Stimulated activated CD8-positive, alpha-beta memory T cell treated with anti-CD3 and anti-CD28 coated beads, Interleukin-4, amount 100 ng/mL, for 1 hour (primary cell): ENCODE measurements at places on chromosomes 5 and 9.

- DNase-seq: no peak
Observed at GRCh38 chr9:93996863-93997262, 41.7 kb upstream of the BARX1 start.

GRCh38 chr5:159827861-159828260, 88.4 kb upstream of the ADRA1B start:
- DNase-seq: no peak

DNA sequence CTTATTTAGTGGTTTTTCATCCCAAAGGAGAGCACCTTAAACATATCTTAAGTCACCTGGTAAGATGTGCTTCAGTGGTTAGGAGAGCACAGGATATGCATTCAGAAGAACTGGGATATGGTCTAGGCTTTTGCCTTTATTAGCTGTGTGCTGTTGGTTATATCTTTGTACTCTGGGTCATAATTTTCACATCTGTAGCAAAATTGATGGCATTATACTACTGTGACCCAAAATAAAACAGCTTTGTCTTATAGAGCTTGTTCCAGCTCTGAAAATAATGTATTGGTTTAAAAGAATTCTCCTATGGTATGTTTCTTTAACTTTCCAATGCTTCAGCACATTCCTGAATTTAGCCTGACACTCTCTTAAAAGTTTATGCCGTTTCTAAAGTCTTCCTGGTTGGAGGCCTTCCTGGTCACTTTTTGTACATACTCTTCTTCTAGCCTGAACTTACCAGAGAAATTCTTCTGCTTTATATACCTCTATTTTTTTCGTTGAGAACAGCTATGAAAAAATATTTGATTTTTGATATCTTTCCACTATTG, 337.1 kb upstream of the MPDZ start:
- no peak for DNase-seq

DNA sequence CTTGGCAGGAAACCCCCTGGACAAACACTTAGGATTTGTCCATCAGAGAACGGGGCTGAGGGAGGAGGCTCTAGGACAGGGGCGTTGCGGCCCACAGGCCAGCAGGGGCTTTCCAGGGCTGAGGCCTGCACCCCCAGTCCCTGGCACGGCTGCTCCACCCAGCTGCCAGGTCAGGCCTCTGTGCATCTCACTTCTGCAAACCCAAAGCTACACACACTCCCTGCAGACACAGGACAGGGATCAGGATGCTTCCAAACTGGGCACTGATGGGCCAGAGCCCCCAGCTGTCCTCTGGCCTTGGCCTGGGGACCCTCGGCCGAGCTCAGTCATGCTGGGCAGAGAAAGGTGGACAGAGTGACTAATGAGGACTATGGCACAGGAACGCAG, 106.2 kb upstream of the SARDH start:
- DNase-seq: no peak

GRCh38 chr5:24904981-24905517, 260.3 kb upstream of the CDH10 start:
- no peak for DNase-seq

GRCh38 chr9:82601293-82601771, 461.6 kb downstream of the RASEF start:
- DNase-seq: no peak

DNA sequence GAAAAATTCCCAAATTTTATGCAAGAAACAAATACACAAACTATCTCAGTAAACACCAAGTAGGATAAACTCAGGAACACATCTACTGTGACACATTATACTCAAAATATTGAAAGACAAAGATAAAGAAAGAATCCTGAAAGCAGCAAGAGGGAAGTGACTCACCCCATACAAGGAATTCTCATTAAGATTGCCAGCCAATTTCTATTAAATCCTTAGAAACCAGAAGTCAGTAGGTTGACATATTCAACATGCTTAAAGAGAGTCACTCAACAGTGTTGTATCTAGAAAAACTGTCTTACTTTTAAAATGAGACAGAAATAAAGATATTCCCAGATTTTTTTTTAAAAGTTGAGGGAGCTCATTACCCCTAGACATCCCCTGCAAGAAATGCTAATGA, 15.5 kb downstream of the SPATA31E1 start:
- no peak for DNase-seq

GRCh38 chr9:114037249-114037648, 40.9 kb downstream of the AMBP start:
- no peak for DNase-seq

DNA sequence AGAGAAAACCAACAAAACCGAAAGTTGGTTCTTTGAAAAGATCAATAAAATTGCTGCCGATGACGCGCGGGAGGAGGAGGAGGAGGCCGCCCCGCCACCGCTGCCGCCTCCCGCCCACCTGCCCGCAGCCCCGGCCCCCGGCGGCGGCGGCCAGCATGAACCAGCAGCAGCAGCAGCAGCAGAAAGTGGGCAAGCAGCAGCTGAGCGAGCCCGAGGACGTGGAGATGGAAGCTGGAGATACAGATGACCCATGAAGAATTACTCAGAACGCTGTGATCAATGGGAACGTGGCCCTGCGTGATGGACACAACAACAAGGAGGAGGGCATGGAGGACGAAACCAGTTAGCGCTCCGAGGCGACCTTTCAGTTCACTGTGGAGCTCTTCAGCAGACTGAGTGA, 53.9 kb upstream of the EFNA5 start:
- DNase-seq: no peak

GRCh38 chr5:178688551-178688950, 41.9 kb downstream of the ZNF354A start:
- no peak for DNase-seq

DNA sequence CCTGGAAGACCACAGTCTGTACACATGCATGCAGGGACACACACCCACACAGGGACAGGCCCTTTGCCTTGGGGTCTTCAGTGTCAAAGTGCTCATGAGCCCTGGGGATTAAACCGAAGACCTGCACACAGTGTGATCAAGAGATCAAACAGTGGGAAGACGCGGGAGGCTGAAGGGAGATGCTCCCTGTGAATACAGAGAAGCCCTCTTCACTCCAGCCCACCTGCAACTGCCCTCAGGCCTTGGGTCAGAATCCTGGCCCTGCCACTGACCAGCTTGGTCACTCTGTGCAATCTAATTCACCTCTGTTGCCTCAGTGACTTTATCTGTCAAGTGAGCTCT, 2.9 kb downstream of the RALGDS start:
- DNase-seq: no peak

DNA sequence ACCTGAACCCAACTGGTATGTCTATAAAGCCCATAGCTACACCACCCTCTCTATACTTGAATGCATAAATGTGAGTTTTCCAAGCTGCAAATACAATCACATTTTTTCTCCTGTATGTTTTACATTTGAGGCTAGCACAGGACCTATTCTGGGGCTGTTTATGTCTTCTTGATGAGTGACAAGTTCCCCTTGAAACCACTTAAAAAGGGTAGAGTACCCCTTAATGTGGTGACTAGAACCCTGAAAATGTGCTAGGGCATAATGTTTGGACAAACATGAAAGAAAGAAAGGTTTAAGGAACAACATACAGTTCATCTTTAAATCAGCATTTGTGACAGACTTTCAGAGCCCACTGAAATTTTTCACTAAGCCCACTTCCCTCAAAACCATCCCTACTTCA, 25.2 kb upstream of the GLIS3 start:
- DNase-seq: no peak

DNA sequence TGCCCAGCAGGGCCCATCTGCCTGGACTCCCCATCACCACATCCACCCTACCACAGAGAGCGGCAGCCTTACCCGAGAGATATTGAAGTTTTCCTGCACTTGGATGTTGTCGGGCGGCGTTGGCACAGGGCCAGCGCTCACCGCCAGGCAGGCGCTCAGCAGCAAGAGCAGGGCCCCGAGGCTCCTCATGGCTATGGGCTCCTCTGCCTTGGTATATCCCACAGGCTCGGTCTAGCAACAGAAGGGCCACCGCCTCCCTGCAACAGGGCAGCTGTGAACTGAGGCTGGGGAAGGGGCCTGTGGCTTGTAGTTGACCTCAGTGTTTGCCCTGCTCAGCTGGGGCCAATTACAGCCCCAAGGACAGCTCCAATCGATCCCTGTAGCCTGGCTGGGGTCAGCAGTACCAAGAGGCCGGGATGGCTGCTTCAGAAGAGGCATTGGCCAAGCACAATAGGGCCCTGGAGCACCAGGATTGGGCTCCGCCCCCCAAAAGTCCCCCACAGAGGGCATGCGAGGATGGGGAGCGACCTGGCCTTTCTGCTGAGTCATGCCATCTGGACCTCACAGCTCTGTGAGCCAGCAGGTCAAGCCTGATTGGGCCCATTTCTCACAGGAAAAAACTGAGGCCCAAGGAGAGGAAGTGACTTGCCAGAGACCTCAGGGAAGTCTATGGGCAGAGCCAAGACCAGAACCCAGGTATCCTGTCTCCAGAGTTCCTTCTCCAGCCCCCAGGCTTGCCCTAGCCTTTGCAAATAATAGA, at the start of gene AMBP:
AMBP (minus strand) TSS at position 280 of the 760 bp plus-strand sequence; CDS start at position 189, 91 bp downstream.
- DNase-seq: no peak

- DNase-seq: no peak
Observed at GRCh38 chr5:16603295-16603694, 13.5 kb downstream of the RETREG1 start.

GRCh38 chr9:87528969-87529368, 31.3 kb downstream of the DAPK1 start:
- DNase-seq: no peak

DNA sequence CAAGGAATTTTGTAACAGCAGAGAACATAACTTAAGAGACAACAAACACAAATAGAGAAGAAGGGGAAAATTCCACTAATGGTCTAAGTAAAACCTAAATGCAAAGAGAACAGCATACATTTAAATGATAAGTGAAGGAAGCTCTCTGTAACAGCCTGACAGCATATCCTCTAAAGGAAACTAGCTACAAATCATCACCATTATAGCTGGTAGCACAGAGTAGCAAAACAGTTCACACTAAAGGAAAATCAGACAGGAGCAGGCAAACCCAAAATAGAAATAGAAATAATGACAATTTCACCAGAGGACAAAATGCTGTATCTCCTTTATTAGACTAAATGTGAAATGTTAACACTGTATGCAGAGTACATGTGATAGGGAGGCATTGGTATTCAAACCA, 532.8 kb downstream of the PTPRD start:
- DNase-seq: no peak

GRCh38 chr9:81879501-81879916, 48.7 kb upstream of the SPATA31D4 start:
- no peak for DNase-seq

DNA sequence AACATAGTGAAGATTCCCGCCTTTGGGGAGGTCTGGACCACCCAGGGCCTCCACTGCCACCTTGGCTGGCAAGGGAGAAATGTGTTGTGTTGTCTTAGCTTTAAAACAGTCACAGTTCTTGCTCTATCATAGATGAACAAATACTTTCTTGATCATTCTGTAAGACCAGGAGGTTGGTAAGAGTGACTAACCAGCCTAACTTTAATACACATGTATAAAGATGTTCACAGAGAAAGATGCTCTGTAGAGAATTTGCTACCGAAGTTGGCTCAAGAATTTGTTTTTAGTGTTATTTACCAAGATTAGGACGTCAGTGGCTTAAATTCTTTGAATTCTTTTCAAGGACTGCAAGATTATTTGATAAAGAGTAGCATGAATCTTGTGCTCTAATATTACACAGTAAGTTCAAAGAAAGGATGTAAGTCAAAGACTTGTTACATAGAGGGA, 28.4 kb downstream of the GLRX start:
- DNase-seq: no peak

- DNase-seq: no peak
Observed at GRCh38 chr9:36250079-36250478, 8.2 kb downstream of the GNE start.

GRCh38 chr5:163914910-163915309, 409.5 kb downstream of the MAT2B start:
- no peak for DNase-seq

- no peak for DNase-seq
Observed at GRCh38 chr9:5773324-5773999, 59.5 kb downstream of the ERMP1 start.

DNA sequence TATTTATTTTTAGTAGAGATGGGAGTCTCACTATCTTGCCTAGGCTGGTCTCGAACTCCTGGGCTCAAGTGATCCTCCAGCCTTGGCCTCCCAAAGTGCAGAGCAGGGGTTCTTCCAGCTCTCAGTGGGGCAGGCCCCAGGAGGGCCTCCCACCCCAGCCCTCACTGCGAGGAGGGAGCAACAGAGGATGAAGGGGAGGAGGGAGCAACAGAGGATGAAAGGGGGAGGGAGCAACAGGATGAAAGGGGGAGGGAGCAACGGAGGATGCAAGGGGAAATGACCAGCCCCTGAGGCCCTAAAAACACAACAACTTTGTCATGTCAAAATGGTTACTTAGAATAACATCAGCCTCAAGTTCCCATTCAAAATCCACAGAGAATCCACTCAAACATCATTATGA, 10.0 kb downstream of the TRIM14 start:
- no peak for DNase-seq

GRCh38 chr9:19085295-19085694, 17.4 kb downstream of the HAUS6 start:
- no peak for DNase-seq

DNA sequence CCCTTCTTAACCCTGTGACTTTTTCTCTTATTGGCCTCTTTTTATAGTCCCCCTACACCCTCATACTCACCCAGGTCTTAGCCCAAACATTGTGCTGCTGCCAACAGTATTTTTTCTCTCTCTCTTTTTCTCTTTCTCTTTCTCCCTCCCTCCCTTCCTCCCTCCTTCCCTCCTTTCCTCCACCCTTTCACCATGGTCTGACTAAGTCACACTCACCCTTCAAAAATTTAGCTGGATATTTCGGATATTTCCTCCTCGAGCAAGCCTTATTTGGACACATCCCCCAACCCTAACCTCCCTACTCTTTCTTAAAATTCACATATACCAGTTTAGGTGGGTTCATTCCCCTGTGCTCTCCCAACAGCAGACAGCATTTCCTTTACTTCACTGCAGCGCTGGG, 64.7 kb downstream of the FGF1 start:
- DNase-seq: no peak

GRCh38 chr9:117687532-117687931, 16.7 kb upstream of the TLR4 start:
- DNase-seq: no peak

GRCh38 chr5:94693043-94693822, 74.8 kb downstream of the SLF1 start:
- no peak for DNase-seq

- DNase-seq: no peak
Observed at GRCh38 chr9:93709600-93710369, 133.4 kb downstream of the PHF2 start.
